ENCODE measurements at places on chromosomes 2 and 18.
A peak's percentile ranks its signal among the peaks of the same experiment; 100 is the strongest.

- DNase-seq, result no peak
Observed at GRCh38 chr2:28695245-28695647, 56.4 kb upstream of the PPP1CB start.

GRCh38 chr2:83744855-83745254 is 714.2 kb downstream of the SUCLG1 start:
- DNase-seq, result no peak

DNA sequence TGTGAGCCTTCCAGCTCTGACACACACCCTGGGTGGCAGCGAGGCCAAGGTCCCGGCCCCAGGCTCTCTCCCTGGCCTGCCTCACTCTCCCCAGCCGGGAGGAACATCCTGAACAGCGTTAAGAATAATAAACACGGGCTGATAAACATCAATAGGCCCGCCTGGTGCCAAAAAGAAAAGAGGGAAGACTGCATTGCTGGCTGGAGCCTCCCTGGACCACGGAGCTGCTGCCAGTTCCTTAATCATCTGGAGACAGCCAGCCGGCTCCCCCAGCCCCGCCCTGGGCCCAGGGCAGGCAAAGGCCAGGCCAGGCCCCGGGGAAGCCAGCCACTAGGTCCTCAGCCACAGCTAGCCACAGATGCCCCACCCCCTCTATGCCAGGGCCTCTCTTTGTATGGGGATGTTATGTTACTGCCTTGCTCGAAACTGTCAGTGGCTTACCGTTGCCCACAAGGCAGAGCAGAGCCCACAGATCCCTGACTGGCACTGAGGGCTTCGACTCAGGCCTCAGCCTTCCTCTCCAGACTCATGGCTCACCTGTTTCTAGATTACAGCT is 293.7 kb downstream of the DYSF start:
- no peak for DNase-seq

DNA sequence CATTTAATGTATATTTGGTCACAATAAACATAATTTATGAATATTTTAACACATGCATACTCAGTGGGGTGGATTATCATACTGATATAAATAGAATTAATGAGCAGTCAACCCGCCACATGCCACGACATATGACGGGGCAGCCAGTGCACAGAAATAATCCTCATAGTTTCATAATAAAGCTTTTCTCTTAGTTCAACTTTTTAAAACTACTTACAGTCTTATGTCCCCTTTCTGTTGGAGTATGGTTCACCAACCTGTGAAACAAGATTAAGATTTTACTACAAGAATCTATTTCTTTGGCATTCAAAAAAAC is 75.6 kb upstream of the ETAA1 start:
- no peak for DNase-seq

- peak; percentile 20 for DNase-seq
Observed at GRCh38 chr2:95526360-95527341, 42.1 kb upstream of the TRIM43B start.

- no peak for DNase-seq
Observed at GRCh38 chr2:56102866-56103265, 80.9 kb upstream of the CCDC85A start.

- DNase-seq, result no peak
Observed at GRCh38 chr2:86765310-86765695, 25.4 kb downstream of the CD8A start.

DNA sequence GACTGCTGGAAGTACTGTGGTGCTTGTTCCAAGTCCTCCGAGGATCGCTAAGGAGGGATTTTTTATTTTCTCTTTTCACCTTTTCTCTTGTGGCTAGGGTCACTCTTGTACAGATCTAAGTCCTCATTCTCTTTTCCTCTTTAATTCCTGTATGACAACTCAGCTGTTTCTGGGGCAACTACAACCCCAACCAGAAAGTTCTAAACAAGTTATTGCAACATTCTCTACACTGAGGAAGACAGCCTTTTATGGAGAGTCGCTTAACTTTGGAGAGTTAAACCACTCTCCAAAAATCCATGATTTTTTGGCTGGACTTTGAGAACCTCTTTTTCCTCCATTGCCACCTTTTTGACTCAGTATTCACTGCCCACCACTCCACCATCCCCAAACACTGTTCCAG is 74.0 kb upstream of the SESTD1 start:
- no peak for DNase-seq

DNA sequence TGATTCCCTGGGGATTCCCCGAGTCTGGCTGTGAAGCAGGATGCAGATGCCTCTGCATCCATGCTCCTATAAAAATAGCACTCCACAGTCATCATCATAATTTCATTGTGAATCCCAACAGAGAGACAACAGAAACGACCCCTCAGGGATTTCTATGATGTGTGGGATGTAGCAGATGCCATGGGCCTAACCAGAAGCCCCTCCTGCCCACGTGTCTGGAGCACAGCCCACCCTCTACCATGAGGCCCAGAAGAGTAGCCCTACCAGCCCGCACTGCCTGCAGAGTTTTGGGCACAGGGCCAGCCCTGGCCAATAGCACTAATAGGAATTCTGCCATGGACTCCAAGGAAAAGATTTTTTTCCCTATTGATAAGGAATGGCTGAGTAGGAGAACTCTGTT is 66.6 kb downstream of the GYPC start:
- no peak for DNase-seq

DNA sequence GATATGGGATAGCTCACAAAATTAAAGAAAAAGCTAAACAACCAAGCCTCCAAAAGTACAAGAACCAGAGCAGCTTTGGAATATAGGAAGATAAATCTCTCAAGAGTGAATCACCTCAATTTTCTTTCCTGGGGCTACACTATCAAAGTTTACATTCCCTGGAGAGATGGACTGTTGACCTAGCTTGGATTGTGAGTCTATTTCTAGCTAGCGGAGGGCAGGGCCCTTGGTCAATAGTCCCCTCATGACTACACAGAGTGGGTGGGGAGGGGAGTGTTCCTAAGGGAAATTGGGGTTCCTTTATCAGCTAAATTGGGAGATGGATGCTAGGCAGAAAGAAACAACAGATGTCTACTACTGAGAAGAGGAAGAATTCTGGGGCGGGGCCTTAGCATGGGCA is 29.9 kb upstream of the EIF2AK3 start:
- DNase-seq, result no peak

- no peak for DNase-seq
Observed at GRCh38 chr2:211367711-211368110, 811.3 kb downstream of the CPS1 start.

GRCh38 chr2:162382278-162382677 is 38.3 kb downstream of the GCA start:
- DNase-seq, result no peak

DNA sequence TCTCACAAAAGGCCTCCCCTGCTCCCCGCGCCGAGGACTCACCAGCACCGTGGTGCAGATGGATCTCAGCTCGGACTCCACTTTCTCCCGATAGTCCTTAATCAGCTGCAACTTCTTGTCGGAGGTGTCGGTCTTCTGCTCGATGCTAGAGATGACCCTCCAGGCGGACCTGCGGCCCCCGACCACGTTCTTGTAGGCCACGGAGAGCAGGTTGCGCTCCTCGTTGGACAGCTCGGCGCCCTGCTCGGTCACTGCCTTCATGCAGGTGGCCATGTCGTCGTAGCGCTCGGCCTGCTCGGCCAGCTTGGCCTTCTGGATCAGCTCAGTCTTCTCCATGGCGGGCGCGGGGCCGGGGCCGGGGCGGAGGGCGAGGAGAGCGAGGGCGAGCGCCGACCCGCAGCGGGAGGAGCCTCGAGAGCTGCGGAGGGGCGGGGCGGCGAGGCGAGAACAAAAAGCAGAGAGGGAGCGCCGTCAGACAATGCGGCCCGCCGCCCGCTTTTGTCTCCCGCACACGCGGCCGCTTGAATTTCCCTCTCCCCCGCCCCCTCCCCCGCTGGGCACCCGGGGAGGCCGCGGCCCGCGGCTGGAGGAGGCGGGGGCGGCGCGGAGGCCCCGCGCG is 571 bp downstream of the YWHAQ start:
- peak; percentile 57 for DNase-seq

DNA sequence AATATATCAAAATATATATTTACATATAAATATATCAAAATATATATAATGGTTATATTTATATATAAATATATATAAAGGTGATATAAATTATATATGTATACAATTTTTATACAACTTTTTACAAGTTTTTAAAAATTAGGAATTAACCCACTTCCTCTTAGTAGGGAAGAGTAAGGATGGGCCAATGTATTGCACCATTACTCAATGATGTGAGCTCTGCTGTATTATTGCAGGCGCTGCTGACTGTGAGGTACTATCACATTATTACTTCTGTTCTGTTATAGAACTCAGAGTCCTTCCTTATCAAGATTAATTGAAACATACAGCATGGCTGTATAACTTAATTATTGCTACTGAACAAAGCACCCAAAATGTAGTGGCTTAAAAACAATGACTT is 46.0 kb downstream of the CCDC195 start:
- no peak for DNase-seq

- no peak for DNase-seq
Observed at GRCh38 chr2:45006041-45006941, 3.0 kb downstream of the SIX2 start.

DNA sequence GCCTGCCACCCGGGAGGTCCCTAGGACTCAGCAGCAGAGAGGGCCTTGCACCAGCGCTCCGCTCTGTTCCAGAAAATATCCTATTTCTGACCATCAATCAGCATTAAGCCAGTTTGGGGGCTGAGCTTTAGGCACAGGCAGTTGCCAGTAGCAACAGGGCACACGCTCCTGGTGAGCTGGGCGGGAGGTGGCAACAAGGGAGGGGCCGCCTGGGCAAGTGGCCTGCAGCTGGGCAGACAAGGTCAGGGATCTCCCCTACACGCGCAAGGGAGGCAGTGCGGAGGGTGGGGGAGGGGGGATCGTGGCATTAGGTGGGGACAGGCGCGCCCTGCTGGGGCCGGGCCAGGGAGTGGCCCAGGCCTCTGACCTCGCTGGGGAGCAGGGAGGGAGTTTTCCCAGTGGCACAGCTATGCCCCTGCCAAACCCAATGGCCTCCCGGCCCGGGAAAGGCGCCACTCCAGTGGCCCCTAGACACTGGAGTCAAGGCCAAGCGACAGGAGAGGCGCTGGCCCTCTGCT is 302.8 kb downstream of the NCKAP5 start:
- no peak for DNase-seq

DNA sequence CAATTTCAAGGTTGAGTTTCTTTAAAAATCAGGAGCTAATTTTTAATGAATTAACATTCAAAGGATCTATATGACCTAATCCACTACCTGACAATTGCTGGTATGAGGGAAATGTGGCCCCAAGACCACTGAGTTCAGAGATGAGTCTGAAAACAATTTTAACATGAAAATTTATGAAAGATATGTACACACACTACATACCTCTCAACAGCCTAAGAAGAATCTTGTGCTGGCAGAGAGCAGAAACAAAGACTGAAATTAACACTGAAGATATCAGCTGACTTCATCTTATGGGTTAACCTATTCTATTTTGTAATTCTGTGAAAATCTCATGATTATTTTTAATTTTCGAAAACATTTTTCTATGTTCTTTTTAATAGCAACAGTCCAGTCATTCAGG is 1.7 kb downstream of the FAP start:
- DNase-seq, result no peak

GRCh38 chr2:31558401-31559295 is 22.1 kb downstream of the SRD5A2 start:
- no peak for DNase-seq

- no peak for DNase-seq
Observed at GRCh38 chr2:207142461-207142860, 23.3 kb downstream of the KLF7 start.

- no peak for DNase-seq
Observed at GRCh38 chr2:84290537-84290936, 168.5 kb downstream of the SUCLG1 start.

GRCh38 chr2:10289891-10290290 is 12.8 kb upstream of the HPCAL1 start:
- no peak for DNase-seq

- no peak for DNase-seq
Observed at GRCh38 chr2:28413152-28413898, 20.7 kb downstream of the FOSL2 start.

GRCh38 chr18:46148810-46149209 is 44.6 kb downstream of the HAUS1 start:
- peak; percentile 27 for DNase-seq

- DNase-seq, result no peak
Observed at GRCh38 chr18:11607906-11608305, 1.5 kb upstream of the SLC35G4 start.

DNA sequence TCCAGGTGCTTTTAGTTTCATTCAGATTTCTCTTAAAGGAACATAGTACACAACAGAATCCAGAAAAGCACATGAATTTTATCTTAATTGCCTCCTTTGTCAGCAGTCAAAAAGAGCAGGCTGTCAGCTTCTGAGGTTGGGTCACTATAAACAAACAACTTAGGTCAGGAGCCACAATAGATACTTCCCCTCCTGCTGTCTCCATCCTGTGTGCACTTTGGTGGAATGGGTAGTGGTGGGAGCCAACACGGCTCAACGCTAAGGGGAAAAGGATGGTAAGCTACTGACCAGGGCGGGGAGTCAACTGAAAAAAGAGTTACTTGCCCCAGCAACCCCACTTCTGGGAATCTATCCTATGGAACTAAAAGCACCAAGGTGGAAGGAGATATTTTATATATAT is 121.9 kb downstream of the PAX3 start:
- DNase-seq, result no peak

DNA sequence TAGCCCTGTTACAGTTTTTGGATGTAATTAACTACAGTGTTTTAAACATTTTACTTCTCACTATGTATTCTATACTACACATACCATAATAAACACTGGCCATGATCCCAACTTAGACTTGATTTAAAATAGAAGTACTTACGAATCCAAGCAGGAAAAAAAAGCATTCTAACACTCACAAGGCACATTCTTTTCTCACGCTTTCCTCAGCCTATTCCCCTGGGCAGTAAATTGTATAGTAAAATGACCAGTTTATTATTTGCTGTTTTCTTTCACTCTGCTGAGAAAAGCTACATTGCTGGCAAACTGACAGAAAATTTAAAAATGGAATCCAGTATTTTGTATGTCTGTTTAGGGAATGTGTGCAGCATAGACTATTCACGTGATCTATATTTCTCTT is 2.8 kb upstream of the TANC1 start:
- DNase-seq, result no peak

DNA sequence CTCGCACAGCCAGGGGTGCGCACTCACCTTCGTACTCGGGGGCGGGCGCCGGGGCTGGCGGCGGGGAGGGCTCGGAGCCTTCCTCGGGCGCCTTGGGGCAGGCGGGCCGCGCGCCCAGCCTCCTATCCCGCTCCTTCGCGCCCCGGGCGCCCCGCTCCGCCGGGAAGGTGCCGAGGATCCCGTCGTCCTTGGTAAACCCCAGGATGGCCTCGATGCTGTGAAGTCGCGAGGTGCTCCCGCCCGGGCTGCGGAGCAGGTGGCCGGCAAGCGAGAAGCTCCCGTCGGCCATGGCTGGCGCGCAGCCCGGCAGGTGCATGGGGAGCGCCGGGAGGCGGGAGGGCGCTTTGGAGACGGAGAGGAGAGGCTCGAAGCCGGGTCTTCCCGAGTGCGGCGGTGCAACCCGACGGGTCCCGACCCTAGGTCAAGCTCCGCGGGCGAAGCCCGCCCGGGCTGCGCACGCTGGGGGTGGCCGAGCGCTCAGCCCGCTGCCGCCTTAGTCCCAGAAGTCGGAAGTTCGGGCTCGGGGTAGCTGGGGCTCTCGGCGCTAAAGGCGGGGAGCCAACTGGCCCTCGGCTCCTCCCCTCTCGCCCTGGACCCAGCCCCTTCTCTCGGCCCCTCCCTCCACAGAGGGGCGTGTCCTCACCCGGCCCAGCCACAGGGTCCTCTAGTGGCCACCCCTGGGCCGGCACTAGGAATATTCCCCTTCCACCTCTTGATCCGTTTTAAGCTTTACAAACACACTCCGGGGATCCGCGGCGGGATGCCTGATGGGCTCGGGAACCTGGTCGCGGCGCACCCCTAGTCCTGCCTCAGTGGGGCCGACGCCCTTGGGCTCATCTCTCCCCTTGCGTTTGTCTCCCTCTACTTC is at the start of gene RAX:
Gene RAX, minus strand, starts transcription at position 564 of the 868 bp plus-strand sequence. Its CDS starts 248 bp downstream, at position 316.
- DNase-seq, result no peak

Measured in activated gamma-delta T cell treated with anti-CD3 and anti-CD28 coated beads, Interleukin-2, amount 50 U/mL, for 16 hours (primary cell).